Endothelial cell (in vitro differentiated cells): ENCODE measurements at places on chromosomes 1 and 21.
A peak's percentile ranks its signal among the peaks of the same experiment; 100 is the strongest.

DNA sequence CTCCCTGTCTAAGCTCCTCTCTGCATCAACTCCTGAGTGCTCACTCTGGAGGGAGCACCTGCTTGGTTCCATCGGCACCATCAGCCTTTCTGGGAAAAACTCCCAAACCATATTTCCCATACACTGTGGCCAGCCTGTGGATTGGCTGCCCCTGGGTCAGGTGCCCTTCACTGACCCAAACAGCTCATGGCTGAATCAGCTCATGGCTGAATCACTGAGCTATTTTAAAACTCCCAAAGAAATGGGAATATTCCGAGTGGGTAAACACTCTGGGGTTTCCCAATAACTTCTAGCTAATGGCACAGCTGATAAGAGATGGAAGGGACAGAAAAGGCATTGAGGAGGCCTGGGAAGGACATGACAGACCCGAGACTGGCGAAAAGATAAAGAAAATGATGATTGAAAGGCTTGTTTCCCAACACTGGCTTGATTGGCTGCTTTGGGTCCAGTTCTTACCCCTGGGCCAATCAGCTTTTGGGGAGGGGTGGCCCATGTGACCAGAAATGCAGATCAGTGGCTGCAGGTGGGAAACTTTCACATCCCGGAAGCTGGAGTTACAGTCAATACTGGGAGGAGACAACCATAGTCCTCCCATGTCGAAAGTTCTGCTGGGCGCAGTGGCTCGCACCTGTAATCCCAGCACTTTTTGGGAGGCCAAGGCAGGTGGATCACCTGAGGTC, 37.3 kb upstream of the KAZN start:
- no peak for DNase-seq
- no peak overlapping the region for H3K27ac ChIP-seq
- no peak overlapping the region for H3K4me3 ChIP-seq
- H3K27me3 ChIP-seq = peaks cover 4% of the 10 kb centered on the region

GRCh38 chr1:15212216-15212953, 34.6 kb upstream of the FHAD1 start:
- H3K4me1 ChIP-seq = peaks cover 33% of the 10 kb centered on the region
- H3K36me3 ChIP-seq = peaks cover 12% of the 10 kb centered on the region
- no peak overlapping the region for H3K27ac ChIP-seq
- peaks cover 8% of the 10 kb centered on the region for H3K27me3 ChIP-seq
- no peak for DNase-seq

DNA sequence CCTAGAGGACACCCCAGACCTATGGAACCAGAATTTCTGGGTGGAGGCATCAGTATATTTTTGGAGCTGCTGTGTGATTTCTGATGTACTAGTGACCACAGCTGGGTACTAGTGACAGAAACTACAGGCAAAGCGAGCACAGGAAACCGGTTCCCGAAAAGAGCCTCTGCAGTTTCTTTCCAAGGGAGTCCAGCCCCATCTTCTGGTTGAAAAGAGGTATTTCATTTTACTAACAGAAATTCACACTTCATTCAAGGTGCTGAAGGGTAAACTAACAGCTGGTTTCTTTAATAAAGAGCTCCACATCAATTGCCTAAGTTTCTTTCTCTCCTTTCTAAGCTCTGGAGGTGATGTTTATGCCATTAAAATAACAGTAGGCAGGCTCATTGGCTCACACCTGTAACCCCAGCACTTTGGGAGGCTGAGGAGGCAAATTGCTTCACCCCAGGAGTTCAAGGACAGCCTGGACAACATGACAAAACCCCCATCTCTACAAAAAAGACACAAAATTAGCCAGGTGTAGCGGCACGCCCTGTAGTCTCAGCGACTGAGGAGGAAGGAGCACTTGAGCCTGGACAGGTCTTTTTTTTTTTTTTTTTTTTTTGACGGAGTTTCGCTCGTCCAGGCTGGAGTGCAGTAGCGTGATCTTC, 22.0 kb downstream of the THAP3 start:
- H3K27me3 ChIP-seq = peaks cover 5% of the 10 kb centered on the region
- H3K4me1 ChIP-seq = no peaks in the 10 kb centered on the region
- no peak overlapping the region for H3K4me3 ChIP-seq
- peak; percentile 12 for DNase-seq
- H3K27ac ChIP-seq = no peak overlapping the region

GRCh38 chr1:8661185-8662110, 156.0 kb downstream of the RERE start:
- H3K4me1 ChIP-seq = peaks cover 9% of the 10 kb centered on the region
- DNase-seq = no peak
- no peaks in the 10 kb centered on the region for H3K36me3 ChIP-seq
- H3K4me3 ChIP-seq = no peak overlapping the region

GRCh38 chr1:59179673-59180072, 117.2 kb upstream of the FGGY start:
- no peak for DNase-seq
- no peaks in the 10 kb centered on the region for H3K4me1 ChIP-seq
- H3K4me3 ChIP-seq = no peak overlapping the region
- H3K36me3 ChIP-seq = no peaks in the 10 kb centered on the region

- no peak for DNase-seq
- H3K27me3 ChIP-seq = peaks cover 14% of the 10 kb centered on the region
- no peak overlapping the region for H3K4me3 ChIP-seq
- no peaks in the 10 kb centered on the region for H3K36me3 ChIP-seq
Measured at GRCh38 chr1:198153103-198153502, 3.7 kb upstream of the NEK7 start.

DNA sequence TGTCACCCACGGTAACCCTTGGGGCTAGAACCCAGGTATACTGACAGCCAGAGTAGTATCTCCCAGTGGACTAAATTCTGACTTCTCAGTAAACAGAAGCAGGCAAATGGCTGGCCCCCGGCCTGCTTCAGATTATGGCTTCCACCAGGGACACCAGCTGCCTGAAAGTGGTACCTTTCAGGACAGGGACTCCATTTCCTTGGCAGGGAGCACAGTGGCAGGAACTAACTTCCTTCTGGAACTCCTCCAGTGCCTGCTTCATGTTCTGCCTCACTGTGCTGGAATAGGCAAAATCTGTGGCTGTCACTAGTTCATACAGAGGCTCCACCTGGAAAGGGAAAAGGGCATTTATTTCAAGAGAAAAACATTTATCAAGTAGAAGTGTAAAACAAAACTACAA, 32.7 kb downstream of the C8B start:
- no peaks in the 10 kb centered on the region for H3K36me3 ChIP-seq
- H3K27ac ChIP-seq = no peak overlapping the region
- H3K4me3 ChIP-seq = no peak overlapping the region
- no peak for DNase-seq

DNA sequence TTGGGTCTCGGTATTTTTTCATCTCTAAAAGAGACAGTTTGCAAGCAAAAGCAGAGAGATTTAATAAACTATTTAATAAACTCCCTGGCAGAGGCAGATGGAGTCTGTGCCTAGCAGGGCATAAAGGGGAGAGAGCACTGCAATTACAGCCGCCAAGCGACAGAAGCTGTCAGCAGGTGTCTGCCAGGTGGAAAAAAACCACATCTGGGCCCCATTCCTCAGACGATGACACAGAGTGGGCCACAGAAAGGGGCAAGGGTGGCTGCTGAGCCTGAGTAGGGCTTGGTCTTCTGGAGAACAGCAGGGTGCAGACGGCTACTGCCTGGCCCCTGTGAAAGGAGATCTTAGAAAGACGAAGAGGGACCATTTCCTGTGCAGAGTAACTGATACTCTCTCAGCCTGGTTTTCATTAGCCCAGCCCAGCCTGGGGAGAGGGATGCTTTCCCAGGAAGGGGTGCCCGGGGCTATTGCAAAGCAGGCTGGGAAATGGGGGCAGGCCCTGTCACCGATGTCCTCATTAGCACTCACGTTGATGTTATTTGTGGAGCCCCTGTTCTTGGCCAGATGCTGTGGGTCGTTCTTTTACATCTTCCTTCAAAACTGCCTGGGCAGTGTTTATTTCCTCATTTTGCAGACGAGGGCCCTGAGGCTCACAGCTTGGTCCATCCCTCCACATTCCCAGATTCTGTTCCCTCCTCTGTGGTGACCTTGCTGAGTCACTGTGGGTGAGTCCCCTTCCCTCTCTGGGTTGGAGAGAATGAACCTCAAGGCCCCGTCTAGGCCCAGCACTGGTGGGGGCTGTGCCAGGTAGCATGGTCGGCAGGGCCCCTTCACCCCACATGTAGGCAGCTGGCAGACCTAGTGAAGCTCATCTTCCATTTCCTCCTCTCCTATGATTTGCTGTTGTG, 472.7 kb downstream of the PTPRU start:
- DNase-seq = no peak
- H3K4me3 ChIP-seq = no peak overlapping the region
- H3K27me3 ChIP-seq = peaks cover 12% of the 10 kb centered on the region
- no peak overlapping the region for H3K27ac ChIP-seq
- peaks cover 24% of the 10 kb centered on the region for H3K4me1 ChIP-seq
- no peaks in the 10 kb centered on the region for H3K36me3 ChIP-seq

- H3K4me1 ChIP-seq = peaks cover 61% of the 10 kb centered on the region
- H3K27ac ChIP-seq = peak overlapping the region; percentile 78
- peaks cover 7% of the 10 kb centered on the region for H3K27me3 ChIP-seq
- peaks cover 14% of the 10 kb centered on the region for H3K36me3 ChIP-seq
- H3K4me3 ChIP-seq = peak overlapping the region; percentile 96
- no peak for DNase-seq
Measured at GRCh38 chr1:27153549-27153886, 1.4 kb downstream of the SLC9A1 start.

GRCh38 chr1:152411134-152411533, 2.9 kb downstream of the CRNN start:
- no peak for DNase-seq
- H3K36me3 ChIP-seq = no peaks in the 10 kb centered on the region
- H3K4me3 ChIP-seq = no peak overlapping the region
- H3K27ac ChIP-seq = no peak overlapping the region
- H3K27me3 ChIP-seq = peaks cover 4% of the 10 kb centered on the region
- H3K4me1 ChIP-seq = peaks cover 18% of the 10 kb centered on the region

DNA sequence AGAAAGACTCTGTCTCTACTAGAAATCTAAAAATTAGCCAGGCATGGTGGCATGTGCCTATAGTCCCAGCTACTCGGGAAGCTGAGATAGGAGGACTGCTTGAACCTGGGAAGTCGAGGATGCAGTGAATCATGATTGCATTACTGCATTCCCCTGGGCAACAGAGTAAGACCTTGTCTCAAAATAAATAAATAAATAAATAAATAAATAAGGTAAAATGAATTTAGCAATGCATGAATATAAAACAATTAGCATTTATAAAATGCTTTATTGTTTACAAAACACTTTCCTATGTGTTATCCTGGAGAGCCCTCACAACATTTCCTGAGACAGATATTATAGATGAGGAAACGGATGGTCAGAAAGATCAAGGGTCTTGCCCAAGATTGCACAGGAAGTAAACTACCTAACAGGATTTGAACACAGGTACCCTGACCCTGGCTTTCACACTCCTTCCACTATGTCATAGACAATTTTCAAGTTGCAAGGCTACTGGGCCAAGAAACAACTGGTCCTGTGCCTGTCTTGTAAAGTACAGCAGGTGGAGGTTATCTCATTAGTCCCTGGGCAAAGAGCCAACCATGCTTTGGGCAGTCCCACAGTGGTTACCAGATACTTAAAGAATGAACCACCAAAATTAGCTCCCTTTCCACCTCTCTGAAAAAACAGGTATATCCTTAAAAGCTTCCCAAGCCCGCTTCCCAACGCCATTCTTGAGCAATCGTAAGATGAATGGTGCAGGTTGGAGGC, 15.4 kb upstream of the VSIG8 start:
- H3K4me1 ChIP-seq = peaks cover 20% of the 10 kb centered on the region
- H3K27me3 ChIP-seq = no peaks in the 10 kb centered on the region
- no peak overlapping the region for H3K27ac ChIP-seq
- DNase-seq = no peak
- no peaks in the 10 kb centered on the region for H3K36me3 ChIP-seq

DNA sequence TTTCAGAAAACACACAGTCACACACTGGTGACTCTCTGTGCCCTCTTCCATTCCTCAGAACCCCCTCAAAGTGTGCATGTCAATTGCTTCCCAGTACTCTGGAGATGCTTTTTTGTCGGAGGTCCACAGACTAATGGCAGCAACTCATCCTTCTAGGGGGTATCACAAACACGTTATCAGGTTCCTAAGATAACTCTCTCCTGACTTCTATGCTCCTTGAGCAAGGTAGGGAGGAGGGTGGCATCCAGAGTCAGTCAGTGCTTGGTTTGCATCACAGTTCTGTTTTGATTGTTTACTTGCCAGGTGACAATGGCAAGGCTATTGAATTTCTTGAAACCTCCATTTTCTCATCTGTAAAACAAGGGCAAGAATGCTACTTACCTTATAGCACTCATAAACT, 39.4 kb upstream of the DYNLT5 start:
- H3K4me1 ChIP-seq = no peaks in the 10 kb centered on the region
- no peaks in the 10 kb centered on the region for H3K36me3 ChIP-seq
- DNase-seq = no peak
- no peak overlapping the region for H3K27ac ChIP-seq

GRCh38 chr1:38547321-38547720, 312.3 kb downstream of the RRAGC start:
- H3K4me3 ChIP-seq = no peak overlapping the region
- DNase-seq = no peak
- no peaks in the 10 kb centered on the region for H3K36me3 ChIP-seq
- H3K27ac ChIP-seq = no peak overlapping the region

DNA sequence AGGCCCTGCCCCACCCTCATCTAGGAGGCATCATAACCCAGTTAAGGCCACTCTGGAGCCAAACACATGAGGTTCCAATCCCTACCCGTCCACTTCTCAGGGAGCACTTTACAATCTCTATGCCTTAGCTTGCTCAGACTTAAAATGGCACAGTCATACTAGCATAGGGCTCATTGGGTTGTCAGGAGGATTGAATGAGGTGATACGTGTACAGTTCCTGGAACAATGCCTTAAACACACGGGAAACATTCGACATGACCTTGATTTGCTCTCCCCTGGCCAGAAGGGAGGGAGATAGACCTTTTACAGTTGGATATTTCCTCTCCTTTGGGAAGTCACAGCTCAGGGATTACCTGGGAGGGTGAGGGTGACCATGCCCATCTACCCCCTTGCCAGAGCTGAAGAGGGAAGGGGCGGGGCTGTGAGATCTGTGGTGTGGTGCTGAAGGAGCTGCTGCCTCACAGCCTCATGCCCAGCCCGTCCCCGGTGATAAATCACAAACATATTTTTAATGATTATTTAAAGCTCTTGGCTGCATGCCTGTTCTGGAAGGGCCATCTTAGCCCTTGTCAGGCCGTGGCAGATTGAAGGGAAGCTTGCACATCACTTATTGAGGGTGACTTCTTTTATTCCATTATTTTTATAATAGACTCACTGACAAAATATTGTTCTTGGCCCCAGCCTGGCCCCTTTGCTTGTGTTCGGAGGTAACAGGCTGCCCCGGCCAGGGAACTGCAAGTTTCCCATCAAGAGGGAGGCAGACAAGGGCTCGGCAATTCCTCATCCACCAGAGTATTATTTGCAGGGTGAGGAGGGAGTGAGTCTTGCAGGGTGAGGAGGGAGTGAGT, 83.4 kb downstream of the FOXD2 start:
- H3K27me3 ChIP-seq = peaks cover 7% of the 10 kb centered on the region
- DNase-seq = no peak
- no peaks in the 10 kb centered on the region for H3K36me3 ChIP-seq
- peaks cover 10% of the 10 kb centered on the region for H3K4me1 ChIP-seq
- no peak overlapping the region for H3K27ac ChIP-seq
